Effector CD8-positive, alpha-beta T cell (primary cell): ENCODE measurements at places on chromosomes 6 and 20.

DNA sequence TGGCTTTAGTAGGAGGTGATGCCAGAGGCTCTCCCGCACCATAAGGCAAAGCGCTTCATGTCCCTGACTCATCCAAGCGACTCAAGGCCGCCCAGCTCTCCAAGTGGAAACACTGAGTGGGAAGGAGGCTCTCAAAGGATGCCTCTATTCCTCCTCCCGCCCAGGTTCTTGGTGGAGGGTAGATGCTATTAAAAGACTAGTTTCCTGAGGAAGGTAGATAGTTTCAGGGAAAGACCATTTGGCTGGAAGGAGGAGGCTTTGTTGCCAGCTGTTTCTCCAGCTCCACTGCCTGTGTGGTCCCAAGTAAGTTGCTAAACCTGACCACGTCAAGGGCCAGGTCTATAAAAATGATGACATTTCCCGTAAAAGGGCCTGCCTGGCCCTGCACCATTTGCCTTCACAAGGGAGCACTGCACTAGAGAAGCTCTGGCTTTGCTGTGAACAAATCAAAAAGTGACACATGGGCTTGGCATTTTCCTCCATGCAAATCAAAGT, 48.2 kb downstream of the GMDS start:
- no peak for DNase-seq

DNA sequence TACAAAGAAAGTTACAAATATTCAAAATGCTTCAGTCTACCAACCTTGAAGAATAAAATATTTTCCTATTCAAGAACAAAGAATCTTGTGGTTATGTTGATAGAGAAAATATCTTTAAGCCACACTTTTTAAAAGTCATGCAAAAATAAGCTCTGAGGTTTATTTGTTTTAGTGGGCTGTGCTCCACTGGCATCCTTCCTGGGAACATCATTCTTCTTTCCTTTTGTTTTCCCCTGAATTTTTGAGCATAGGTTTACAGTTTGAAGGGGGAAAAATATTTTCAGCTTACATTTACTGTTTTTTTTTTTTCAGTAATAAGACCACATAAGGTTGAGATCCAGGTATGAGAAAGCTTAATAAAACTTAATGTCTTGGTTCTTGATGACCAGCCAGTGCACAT, 72.0 kb upstream of the BACH2 start:
- no peak for DNase-seq

- no peak for DNase-seq
Measured at GRCh38 chr6:11233673-11234573, 1.5 kb upstream of the NEDD9 start.

GRCh38 chr6:288866-289265, 3.4 kb upstream of the DUSP22 start:
- DNase-seq = no peak

GRCh38 chr6:130063806-130064205, 45.4 kb downstream of the L3MBTL3 start:
- DNase-seq = no peak

GRCh38 chr20:57664476-57664875, 44.2 kb upstream of the ZBP1 start:
- DNase-seq = no peak

GRCh38 chr20:6295127-6295866, 172.5 kb upstream of the FERMT1 start:
- DNase-seq = no peak

DNA sequence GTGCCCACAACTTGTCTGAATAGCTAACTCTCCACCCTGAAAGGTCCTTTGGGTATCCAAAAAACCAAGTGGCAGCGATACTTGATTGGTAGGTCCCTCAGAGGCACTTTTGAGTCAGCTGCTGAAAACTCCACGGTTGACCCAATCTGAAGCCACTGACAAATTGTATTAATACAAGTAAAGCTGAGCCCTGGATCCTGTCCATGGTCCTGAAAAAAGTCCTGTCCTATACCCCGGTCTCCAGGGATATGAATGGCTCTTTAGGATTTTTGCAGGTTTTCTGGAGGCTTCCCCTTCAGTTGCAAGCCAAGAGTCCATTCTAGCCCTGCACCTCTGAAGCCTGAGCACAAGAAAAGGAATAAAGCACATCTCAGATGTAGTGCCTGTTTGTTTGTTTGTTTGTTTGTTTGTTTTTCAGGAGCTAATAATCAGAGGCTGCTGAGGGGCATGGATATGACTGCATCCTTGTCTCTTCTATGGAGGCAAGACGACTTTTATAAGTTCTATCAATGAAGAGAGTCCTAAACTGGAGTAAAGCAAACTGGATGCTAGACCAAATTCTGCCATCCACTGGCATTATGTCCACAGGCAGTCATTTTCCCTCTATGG, 1.7 kb upstream of the SLC12A5 start:
- no peak for DNase-seq

DNA sequence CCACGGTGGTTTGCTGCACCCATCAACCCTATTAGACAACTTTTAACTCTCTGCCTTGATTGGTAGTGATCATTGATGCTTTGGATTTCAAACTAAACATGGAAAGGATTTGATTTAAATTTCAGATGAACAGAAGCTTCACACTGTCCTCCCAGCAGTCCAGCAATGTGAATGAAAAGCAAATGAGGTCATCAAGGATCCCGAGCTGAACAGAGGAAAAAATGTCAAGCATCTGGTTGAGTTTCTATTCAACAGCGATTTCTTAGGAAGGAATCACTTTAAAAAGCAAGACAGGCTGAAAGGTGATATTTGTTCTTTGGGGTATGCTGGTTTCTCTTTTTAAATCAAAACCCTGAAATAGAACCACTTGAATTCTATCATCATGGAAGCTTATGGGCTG, 10.6 kb upstream of the SAMD3 start:
- DNase-seq = no peak

DNA sequence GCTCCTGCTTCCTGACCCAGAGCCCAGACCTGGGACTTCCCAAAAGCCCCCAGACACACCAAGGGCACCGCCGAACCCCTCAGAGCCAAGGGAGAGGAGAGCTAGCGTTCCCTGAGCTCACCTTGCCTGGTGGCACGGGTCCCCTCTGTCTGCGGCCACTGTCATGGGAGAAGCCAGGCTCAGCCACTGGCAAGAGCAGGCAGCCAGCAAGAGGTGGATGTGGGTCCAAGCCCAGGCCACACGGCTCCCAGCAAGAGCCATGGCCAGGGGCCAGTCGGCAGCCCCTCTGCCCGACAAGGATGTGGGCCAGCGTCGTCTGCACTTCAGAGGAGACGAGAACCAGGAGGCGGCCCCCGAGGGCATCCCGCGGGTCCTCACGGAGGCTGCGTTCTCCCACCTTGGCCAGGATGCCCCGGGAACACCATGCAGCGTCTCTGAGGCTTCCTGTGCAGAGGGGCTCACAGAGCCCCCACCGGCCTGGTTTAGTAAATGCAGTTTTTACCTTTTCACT, 2.2 kb upstream of the PPDPF start:
- DNase-seq = no peak

GRCh38 chr6:26552205-26552604, 14.0 kb downstream of the HMGN4 start:
- DNase-seq = no peak

- no peak for DNase-seq
Measured at GRCh38 chr6:148423601-148424270, 81.1 kb downstream of the SASH1 start.

- DNase-seq = no peak
Measured at GRCh38 chr6:10395704-10396546, 18.9 kb downstream of the TFAP2A start.

- no peak for DNase-seq
Measured at GRCh38 chr6:12548526-12548925, 168.0 kb upstream of the PHACTR1 start.
